Suprapubic skin (tissue), 4 donors: ENCODE measurements at places on chromosomes 16 and 17. TPM values are rescaled to one million over a fixed set of nuclear protein-coding genes. Genes with fewer than 3 reads are reported as not detected.

DNA sequence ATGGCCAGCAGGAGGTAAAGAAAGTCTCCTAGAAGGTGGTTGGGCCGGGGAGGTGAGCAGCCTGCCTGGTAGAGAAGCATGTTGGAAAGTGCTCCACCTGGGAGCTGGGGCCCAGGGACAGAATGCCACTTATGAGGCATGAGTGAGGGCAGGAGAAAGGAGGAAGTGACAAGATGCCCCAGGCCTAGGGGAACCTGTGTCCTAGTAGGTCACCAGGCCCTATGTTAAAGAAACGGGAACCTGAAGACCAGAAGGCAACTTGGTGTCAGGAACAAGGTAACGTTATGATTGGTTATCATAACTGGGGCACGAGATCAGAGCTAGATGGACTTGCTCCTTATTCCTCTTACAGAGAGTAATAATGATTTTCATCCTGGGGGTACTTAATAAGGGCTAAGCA is 34.3 kb downstream of the PITPNC1 start:
- DNase-seq = no peak

The ZP2 gene
- total RNA-seq = not detected

DNA sequence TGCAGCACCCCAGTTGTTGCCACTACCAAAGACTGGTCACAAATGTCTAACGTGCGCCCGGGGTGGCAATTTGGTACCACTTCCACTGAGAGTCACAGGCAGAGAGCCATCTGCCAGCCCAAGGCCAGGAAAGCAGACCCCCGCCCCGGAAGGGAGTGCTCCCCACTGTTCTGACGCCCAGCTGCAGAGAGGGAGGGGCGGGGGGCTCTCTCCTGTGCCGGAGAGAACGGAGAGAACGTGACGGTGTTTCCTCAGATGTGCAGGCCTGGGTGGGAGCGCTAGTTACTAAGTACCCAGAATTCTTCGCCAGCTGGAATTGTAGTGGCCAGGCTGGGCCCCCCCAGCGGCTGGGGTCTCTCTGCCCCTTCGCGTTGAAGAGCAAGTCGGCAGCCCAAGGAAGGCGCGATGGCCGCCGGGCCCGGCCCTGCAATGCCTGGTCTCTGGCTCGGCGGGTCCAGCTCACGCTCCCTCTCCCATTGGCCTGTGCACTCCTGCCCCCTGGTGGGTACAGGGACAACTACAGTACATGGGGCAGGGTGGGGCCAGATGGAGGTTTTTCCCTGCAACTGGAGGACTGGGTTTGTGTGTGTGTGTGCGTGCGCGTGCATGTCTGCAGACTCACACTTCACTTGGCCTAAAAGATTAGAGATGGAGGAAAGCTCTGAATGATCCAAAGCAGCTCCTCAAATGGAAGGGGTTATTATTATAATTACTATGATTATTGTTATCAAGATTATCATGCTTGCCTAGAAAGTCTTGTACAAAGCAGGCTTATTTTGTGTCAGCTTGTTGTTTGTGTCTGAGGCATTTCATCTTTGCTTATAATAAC is 107.1 kb downstream of the AMFR start:
- DNase-seq = no peak

GRCh38 chr16:15996432-15997109 is 47.2 kb downstream of the ABCC1 start:
- DNase-seq = no peak

The OR1A1 gene
- total RNA-seq = 0.21 TPM

The OR3A1 gene
- not detected for total RNA-seq

DNA sequence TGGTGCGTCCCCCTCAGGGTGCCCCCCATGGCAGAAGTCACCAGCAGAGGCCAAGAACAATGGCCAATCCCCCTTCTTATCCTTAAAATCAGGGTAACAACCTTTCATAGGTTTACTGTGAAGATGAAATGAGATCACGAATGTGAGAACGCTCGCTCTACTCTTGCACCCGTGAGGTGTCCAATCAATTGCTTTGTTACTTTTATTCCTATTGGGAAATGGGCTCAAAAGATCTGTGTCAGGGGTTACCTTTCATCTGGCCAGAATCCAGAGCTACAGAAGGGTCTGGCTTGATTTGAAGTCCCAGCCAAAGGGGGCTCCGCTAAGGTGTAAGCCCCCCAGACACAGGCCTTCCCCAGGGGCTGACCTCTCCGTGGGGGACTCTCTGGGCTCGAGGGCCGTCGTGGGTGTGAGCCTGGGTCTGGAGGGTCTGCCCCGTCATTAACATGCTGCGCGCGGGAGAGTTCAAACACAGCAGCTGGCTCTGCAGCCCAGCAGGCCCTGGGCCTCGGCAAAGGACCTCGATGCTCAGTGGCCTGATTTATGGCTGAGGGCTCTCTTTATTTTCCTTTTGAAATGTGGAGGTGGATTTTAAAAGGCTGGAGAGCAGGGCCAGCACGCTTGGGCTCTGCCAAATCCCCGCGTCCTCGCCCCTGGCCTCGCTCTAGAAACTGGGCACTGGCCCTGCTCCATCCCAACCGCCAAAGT is 10.4 kb downstream of the ABR start:
- no peak for DNase-seq

The TBC1D3G gene
- total RNA-seq = not detected

DNA sequence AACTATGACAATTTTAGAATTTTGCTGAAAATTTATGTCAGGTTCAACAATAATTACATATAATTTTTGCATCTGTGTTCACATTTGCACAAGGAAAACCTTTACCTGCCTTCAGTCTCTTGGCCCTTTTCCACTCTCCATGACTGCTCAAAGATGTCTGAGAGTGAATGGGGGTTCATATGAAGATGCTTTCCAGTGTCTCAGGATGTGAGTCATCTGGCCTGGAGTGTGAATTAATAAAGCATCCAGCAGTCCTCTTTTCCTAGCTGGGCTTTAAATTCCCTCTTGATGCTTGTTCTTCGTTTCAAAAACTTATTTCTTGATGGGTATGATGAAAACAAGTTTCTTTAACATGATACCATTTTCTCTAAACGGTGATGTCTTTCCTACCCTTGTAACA is 99.9 kb downstream of the CDK5R1 start:
- DNase-seq = no peak

DNA sequence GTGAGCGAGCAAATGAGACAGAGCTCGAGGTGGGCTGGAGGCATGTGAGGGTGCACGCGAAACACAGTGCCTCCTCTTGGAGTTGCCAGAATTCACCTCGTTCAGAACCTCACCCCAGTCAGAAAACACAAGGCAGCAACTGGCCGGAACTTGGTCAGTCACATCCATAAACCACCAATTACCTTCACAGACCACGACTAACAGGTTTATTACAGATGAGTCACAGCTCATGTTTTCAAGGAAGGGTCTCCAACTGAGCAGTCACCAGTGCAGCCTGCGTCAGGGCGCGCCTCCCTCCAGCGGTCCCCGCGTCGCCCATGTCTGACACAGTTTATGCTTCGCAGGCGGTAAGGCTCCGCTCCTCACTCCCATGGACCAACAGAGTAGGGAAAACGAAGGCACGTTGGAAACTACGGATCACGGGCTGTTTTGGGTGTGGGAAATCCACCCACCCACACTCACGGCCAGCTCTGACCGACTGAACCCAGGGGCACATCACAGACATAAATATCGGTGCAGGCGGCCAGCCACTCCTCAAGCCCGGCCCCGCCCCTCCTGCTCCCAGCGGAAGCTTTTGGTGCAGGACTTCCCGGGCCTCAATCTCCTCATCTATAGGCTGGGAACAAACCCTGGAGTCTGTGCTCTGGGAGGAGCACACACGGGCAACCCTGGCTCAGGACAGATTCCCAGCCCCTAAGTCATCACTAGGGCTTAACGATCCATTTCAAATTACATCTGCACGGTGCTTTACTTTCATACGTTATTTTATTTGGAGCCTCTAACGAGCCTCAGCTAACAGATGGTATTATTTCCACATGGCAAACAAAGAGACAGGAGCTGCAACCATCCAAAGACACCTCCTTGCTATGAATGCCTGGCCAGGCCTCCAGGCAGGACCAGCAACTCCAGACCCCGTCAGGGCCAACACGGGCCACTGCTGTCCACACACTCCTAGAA is 126.3 kb downstream of the ZNF778 start:
- no peak for DNase-seq

- no peak for DNase-seq
These were observed 106.6 kb downstream of the N4BP1 start for GRCh38 chr16:48503336-48503735.

GRCh38 chr17:18184143-18185031 is 759 bp downstream of the ALKBH5 start:
- peak; percentile 88 for DNase-seq

GRCh38 chr16:62363501-62363900 is 327.3 kb upstream of the CDH8 start:
- DNase-seq = no peak
